ENCODE measurements at places on chromosomes 12 and 14.
A peak's percentile ranks its signal among the peaks of the same experiment; 100 is the strongest.

DNA sequence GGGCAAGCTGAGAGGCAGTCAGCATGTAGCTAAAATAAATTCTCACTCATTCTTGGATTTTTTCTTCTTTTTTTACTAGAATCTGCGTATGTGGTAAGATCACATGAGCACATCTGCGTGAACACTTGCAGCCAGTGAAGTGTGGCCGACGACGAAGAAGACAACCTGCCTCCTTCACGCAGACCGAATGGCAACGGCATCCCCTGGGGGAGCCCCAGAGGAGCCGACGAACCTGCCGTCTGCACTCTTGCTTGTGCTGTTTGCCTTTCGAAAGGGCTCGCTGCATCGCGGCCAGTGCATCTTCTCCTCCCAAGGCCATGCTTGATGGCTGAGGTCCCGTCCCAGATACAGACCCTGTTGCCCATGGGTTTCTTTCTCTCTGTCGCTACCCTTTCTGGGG lies 113.8 kb downstream of the KCNK10 start:
- DNase-seq = no peak

- DNase-seq = no peak
These were observed 976 bp downstream of the THAP2 start for GRCh38 chr12:71665090-71665463.

- DNase-seq = no peak
These were observed 5.9 kb upstream of the CCDC91 start for GRCh38 chr12:28184375-28184774.

GRCh38 chr12:41932470-41932991 lies 212.1 kb downstream of the GXYLT1 start:
- DNase-seq = no peak

- no peak for DNase-seq
These were observed 578.5 kb downstream of the ALG10 start for GRCh38 chr12:34600592-34601462.

- DNase-seq = peak; percentile 58
These were observed 2.6 kb downstream of the CD69 start for GRCh38 chr12:9758119-9758518.

- no peak for DNase-seq
These were observed 248.7 kb downstream of the TTC6 start for GRCh38 chr14:37843954-37844607.

- no peak for DNase-seq
These were observed 735.2 kb upstream of the TBX3 start for GRCh38 chr12:115419145-115419646.

- DNase-seq = no peak
These were observed 29.2 kb downstream of the BTBD7 start for GRCh38 chr14:93303659-93304058.

- no peak for DNase-seq
These were observed 31.5 kb upstream of the KRR1 start for GRCh38 chr12:75542942-75543341.

DNA sequence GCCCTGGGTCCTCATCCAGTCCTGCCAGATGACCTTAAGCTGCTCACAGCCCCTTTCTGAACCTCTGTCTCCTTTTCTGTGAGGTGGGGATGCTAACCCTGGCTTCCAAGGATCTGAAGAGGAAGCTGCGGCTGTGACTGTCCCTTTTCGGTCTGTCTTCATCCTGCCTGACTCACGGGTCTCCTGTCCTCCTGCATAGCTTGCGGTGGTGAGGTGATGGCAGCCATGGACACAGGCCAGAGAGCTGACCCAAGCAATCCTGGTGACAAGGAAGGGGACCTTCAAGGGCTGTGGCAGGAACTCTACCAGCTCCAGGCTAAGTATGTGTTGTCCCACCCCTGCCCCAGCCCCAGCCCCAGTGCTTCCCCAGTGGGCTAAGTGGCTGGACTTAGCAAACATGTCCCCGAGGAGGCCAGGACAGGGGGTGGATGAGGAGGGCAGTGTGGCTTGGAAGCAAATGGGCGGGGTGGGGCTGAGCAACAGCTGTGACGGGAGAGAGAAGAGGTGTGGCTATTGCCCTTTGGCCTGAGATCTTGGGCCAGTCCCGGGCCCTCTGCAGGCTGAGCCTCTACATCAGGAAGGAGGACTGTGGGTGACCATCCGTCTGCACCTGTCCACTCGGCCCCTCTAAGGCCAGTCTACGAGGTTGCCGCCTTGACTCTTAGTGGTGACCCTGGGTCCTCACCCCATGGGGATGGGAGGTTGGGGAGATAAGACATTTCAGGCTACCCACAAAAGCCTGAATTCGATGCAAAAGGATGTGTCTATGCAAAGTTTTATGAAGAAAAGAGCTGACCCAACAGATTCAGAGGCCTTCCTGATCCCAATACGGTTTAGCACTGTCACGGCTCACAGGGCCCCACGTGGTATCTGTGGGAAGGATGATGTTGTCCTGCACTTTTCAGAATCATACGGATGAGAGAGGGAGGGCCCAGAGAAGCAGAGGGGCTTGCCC lies 1.1 kb downstream of the CCDC197 start:
- DNase-seq = no peak

GRCh38 chr14:99698642-99699041 lies 14.5 kb downstream of the CYP46A1 start:
- no peak for DNase-seq

GRCh38 chr12:779745-780734 lies 27.7 kb downstream of the WNK1 start:
- no peak for DNase-seq

DNA sequence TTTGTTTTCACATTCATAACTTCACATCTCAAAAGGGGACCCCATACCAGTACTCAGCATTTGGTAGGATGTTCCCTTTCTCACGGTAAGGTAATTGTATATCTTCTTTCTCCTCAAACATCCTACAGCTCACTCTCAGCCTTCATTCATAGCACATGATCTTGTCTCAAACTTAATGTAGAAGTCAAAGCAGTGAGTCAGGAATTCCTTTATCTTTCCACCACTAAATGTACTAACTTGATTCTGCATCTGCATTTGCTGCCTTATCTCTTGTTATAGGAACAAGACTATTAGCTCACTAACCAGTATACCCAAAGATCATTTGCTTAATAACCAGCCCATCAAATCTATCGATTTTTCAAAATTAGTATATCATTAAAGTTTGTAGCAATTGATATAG lies 22.9 kb downstream of the CPSF2 start:
- no peak for DNase-seq

- no peak for DNase-seq
These were observed 56.5 kb downstream of the GTF2A1 start for GRCh38 chr14:81164167-81164774.

- peak; percentile 13 for DNase-seq
These were observed 86.7 kb downstream of the CALM1 start for GRCh38 chr14:90483571-90483974.

DNA sequence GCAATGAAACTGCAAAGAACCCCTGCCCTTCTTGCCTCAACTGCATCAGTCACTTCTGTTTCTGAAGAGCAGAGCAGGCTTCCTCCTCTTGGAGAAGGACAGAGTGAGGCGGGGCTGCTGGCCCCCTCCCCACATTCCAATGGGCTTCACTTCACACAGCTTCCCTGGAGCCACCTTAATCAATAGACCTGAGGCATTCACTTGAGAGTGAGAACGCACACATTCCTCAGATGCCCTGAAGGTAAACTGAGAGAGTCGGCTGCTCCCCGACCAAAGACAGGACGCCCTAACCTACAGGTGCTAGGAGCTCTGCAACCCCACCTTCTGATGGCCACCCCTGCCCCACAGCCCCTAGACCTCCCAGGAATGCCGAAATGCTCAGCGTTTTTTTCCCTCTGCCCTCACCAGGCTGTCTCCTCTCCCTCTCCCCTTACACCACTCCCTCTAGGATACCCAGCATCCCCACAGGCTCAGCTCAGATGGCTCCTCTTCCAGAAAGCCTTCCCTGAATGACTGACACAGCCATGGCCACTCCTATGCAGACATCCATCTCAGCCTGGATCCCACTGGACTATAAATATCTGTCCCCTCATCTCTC lies 31.1 kb downstream of the SYNE3 start:
- no peak for DNase-seq

GRCh38 chr14:33941718-33942117 lies 9.2 kb downstream of the EGLN3 start:
- no peak for DNase-seq

DNA sequence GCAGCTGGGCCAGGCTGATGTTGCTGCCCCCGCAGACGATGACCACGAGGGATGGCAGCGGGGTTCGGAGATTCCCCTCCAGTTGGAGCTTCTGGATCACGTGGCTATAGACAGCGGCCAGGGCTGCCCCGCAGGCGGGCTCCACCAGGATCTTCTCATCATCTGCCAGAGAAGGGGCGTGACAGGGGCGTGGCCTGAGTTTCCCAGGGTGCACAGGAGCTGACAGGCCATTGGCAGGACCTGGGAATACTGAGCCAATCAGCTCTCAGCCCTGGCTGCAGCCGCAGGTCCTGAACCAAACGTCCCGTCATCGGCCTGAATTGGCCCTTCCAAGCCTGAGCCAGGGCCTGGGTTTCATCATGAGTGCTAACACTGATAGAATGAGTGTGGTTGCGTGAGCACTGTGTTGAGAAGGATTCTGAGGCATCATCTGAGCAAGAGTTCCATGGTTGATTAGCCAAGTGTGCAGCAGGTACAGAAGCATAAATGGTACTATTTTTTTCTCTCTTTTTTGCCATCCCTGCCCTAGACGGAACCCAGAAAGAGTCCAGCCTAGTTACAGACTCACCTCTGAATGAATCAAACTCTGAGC lies 10.6 kb downstream of the SDS start:
- no peak for DNase-seq

GRCh38 chr12:57110104-57111030 lies 795 bp downstream of the STAT6 start:
- DNase-seq = peak; percentile 59

- DNase-seq = no peak
These were observed 46.0 kb downstream of the SCN8A start for GRCh38 chr12:51636986-51637385.

DNA sequence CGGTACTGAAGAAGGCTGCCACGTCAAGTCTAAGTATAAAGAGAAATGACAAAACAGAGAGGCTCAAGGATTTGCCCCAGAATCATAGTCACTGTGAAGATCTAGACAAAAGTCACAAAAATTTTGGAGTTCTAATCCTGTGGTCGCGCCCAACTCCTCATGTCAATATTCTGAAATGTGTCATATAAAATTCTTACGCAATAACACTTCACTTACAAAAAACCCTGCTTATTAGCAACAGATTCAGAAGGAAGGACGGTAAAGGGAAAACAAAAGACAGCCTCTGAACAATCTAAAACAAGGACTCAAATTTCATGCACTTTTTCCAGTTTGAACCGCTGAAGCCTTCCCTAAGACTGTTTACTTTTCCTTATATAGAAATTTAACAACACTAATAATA lies 94.7 kb downstream of the TSPAN8 start:
- DNase-seq = no peak

GRCh38 chr12:95358111-95359083 lies 115.6 kb upstream of the METAP2 start:
- DNase-seq = no peak

DNA sequence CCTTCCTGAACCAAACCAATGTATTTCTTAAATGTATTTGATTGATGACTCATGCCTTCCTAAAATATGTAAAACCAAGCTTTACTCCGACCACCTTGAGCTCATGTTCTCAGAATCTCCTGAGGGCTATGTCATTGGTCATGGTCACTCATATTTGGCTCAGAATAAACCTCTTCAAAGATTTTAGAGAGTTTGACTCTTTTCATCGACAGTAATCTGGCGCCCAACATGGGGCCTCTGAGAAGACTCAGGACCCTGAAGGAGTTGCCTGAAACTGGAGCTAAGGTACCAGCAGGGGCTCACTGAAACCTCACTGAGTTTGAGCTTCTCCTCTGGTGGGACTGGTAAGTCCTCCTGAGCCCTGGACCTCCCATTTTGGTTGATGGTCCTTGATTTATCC lies 17.2 kb upstream of the PSMC1 start:
- no peak for DNase-seq

DNA sequence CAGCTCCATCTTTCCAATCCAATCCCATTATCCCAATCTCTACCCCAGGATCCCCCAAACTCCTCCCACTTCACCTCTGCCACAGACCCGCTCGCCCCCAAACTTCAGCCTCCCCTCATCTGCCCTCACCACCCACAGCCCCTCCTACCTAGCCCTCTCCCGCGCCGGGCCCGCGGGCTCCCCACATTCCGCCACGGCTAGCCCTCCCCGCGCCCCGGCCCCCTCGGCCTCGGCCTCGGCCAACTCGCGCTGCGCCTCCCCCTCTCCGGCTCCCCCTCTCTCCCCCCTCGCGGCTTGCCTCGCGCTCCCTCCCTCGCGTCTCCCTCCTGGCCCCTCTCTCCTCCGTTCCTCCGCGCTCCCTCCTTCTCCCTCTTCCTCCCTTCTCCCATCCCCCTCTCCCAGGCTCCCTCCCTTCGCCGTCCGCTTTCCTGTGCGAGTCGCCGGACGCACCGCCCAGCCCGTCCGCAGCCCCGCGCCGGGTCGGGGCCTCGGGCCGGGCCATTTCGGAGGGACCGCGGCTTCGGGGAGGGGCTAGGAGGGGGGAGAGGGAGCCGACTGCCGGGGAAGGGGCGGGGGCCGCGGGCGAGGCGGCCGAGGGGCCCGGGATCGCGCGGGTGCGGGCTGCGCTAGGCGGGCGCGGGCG lies at the start of gene ATN1:
Gene ATN1, plus strand, starts transcription at position 581 of the 643 bp plus-strand sequence. CDS start 6,043 bp downstream, outside the sequence.
- no peak for DNase-seq

- DNase-seq = no peak
These were observed 45.7 kb upstream of the VASH1 start for GRCh38 chr14:76715511-76716081.

DNA sequence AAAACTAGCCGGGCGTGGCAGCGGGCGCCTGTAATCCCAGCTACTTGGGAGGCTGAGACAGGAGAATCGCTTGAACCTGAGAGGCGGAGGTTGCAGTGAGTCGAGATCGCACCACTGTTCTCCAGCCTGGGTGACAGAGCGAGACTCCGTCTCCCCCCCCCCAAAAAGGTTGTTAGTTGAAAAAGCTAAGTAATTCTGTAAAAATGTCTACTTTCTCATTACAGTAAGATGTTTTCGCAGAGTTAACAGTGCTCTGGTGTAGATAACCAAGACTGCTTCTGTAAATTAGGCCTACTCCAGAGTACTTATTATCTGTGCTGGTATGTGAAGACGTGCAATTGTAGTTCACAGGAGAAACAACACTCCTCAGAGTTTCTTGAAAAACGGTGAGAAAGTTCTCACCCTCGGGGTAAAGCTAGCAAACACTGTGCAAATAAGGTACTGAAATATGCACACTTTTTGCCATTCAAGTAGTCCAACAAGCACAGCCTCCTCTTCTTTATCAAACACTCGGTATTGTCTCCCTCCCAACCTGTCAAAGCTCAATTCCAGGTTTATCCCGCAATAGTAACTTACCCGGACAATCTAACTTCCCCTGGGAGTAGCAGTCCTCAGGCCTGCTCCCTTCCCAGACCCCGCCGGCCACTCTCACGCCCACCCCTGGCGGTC lies 974 bp downstream of the BTBD7 start:
- no peak for DNase-seq

DNA sequence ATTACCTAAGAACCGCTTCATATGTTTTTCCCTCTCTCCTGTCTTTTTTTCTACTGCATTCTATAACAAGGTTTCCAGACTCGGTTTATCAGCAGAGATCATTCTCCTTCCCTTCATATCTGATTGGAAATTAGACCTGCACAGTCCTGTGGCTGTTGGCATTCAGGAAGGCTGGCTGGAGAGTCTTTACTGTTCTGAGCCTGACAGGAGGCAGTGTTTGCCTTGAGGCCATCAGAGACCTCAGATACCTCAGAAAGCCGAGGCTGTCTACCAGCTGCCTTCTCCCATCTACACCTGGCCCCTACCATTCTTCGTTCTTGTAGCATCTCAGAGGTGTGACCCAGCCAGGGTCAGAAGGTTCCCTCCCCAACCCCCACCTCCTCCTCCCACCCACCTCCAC lies 182.0 kb downstream of the CAND1 start:
- DNase-seq = no peak

GRCh38 chr14:53043027-53043581 lies 92.3 kb upstream of the FERMT2 start:
- DNase-seq = no peak

All from T-helper 2 cell (primary cell).